Foreskin keratinocyte (primary cell): ENCODE measurements at places on chromosomes 1 and 21.
A peak's percentile ranks its signal among the peaks of the same experiment; 100 is the strongest.

- no peak for DNase-seq
These were observed 72.6 kb upstream of the USP24 start for GRCh38 chr1:55287723-55288122.

DNA sequence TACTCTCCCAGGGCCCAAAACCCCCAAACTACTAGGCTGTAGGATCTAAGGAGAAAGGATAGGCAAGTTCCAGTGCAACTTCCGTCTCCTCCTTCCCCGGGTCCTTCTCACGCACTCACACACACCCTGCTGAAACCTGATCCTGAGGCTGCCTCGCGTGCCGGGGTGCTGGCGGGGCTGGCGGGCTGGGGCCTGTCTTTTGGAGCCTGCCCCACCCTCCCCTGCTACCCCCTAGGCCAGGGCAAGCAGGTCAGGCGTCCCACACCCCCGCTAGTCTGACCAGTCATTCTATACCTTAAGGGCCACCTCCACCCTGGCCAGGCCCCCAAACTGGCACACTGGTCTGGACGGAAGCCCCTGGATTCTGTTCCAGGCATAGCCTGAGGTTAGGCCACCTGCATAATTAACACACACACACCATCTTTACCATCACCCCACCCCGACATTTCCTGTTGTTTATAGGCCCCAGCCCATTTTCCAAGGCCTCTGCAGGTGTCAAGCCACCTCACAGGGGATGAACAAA is 48.3 kb upstream of the ARTN start:
- peak; percentile 78 for DNase-seq

DNA sequence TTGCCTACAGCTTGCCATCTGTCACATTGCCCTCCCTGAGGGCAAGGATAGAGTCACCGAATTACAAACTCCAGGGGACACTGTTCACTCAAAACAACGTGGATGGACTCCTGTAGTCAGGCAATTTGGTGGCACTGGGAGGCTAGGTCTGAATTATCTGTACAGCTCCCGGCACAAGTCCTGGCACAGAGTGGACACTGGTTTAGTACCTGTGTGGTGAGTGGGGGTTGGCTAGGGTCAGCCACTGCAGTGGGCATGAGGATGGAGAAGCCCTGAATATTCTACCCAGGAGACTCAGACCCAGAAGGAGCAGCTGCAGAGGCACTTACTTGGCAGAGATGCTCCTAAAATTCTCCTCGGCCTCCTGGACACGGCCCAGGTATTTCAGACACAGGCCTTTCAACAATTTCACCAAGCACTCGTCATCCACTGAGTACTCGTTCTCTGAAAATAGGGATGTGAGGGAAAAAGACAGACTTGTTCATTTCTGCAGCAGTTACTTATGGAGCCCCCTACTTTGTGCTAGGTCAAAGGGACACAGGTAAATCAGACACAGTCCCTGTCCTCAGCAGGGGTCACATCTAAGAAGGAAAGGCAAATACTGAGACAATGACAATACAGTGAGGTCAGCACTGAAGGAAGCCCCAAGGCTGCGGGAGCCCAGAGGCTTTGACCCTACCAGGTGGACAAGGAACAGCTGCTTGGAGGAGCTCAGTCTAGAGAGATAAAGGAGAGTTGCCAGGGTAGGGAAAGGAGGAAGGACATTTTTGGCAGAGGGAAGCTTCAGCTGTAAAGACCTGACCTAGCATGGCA is 40.5 kb downstream of the TTC39A start:
- no peak for DNase-seq

DNA sequence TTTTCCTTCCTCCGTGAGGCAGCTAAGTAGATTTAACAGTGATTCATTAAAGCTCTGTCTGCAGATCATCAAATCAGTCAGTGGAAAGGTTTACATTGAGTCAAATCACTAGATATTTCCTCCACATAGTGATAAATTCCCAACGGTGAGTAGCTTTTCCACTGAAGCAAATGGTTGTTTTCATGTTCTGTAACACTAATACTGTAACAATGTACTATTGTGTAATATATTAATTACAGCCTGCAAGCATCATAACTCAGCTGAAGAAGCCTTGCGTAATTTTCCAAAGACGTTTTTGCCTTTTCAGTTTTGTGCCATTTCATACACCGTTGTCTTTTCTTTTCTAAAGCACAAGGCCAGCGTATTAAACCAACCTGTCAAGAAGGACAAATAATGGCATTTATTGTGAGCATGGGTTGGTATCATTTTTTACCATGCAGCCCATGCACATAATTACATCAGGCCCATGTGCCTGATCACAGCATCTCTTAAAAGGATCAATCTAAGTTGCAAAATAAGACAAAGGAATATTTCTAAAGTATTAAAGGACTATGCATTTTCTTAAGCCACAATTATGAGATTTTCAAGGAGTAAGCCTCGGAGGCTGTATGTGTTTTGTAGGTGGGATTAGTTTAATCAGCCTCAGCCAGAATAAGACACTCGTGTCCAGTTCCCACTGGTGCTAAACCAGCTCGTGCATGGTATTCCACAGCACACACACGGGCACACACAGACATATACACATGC is 16.7 kb upstream of the PDE9A start:
- DNase-seq, result peak; percentile 69

DNA sequence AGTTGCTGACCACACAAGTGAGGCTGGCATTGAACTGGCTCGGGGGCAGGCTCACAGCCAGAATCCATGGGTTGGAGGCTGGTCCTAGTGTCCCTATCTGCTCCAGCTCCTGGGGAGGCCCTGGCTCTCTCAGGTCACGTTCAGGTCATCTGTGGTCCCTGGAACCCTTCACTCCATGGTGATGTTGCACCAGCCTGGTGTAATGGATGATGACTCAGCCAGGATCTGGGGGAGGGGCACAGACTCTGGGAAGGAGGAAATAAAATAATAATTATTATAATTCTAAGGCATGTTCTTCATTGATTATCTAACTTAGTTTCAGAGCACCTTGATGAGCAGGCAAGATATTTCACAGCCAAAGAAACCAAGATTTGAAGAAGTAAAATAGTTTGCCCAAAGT is 26.6 kb upstream of the FCRL4 start:
- DNase-seq, result no peak

- DNase-seq, result no peak
These were observed 40.8 kb upstream of the DOCK7 start for GRCh38 chr1:62728963-62729362.

DNA sequence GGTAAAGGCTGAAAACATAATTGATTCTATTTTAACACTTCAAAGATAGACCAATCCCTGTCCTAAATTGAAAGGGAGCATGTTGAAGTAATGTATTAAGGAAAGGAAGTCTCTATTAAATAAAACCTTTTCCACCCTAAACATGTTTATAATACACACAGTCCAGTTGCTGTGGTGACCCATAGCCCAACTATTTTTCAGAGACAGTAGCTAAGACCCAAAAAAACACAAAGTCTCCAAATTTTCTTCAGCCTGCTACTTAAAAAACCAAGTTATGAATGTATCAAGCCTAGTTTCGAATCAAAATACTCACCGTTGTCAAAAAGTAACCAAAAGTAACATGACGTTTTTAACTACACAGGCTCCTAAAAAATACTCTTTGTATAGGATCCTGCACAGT is 1.6 kb downstream of the ELK4 start:
- DNase-seq, result no peak

DNA sequence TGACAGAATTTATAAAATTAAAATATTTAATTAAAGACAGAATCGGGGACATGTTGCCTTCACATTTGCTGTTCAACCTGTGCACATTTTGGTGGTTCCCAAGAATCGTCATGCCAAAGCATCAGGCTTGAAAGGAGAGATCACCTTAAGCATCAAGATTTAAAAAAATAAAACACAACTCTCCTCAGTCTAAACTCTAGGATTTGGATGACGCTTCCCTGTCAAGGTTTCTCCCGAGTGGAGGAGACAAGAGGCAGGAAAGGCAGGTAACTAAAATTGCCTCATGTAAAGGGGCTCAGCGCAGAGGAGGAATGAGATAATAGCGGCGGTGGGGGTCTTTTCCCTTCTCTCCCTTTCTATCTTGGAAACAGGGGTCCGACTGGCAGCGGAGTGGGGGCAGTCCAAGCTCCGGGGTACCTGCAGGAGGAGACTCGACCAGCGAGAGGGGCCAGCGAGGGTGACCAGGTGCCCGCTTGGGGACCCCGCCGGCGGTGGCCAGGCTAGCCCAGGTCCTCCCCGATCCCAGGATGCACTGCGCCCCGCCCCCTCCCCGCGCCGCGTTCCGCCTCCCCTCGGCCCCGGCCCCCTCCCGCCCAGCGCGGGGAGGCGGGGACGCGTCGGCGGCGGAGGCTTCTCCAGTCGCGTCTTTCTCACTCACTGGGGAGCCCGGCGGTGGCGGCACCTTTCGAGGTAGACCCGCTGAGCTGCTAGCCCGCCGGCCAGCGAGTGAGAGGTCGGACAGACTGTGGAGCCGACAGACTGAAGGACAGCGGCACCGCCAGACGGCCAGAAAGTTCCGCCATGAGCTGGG is at the start of gene FNBP1L:
Gene FNBP1L, plus strand, starts transcription at position 638 of the 811 bp plus-strand sequence. Its CDS starts 164 bp downstream, at position 802.
- DNase-seq, result no peak

- DNase-seq, result no peak
These were observed 585 bp downstream of the NEGR1 start for GRCh38 chr1:72281637-72282270.

- DNase-seq, result no peak
These were observed 19.2 kb upstream of the VASH2 start for GRCh38 chr1:212930986-212931678.

DNA sequence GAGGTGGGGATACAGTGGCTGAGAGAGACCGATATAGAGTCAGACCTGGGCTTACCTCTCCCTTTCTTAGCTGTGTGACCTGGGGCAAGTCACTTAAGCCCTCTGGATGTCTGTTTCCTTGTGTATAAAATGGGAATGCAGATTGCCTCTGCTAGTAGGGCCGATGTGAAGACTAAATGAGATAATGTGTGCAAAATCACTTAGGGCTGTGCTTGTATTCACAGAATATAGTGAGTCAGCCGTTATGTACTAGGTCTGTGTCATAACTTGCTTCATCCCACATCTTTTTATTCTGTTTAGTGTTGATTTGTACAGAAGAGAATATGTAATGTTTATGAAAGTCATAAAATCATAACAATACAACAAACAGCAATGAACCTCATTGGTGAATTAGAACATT is 56.0 kb downstream of the PTPRU start:
- DNase-seq, result no peak
